Breast epithelium (tissue), 4 donors: ENCODE measurements at places on chromosomes 11 and 22. TPM values are rescaled to one million over a fixed set of nuclear protein-coding genes. Genes with fewer than 3 reads are reported as not detected.
A peak's percentile ranks its signal among the peaks of the same experiment; 100 is the strongest.

- no peak overlapping the region for H3K27ac ChIP-seq
- peaks cover 5% of the 10 kb centered on the region for H3K4me1 ChIP-seq
- no peaks in the 10 kb centered on the region for H3K27me3 ChIP-seq
- peak; percentile 33 for DNase-seq
Observed at GRCh38 chr11:69126286-69126685, 29.4 kb upstream of the SMIM38 start.

Gene ARHGAP8
- 39.4 TPM for total RNA-seq

DNA sequence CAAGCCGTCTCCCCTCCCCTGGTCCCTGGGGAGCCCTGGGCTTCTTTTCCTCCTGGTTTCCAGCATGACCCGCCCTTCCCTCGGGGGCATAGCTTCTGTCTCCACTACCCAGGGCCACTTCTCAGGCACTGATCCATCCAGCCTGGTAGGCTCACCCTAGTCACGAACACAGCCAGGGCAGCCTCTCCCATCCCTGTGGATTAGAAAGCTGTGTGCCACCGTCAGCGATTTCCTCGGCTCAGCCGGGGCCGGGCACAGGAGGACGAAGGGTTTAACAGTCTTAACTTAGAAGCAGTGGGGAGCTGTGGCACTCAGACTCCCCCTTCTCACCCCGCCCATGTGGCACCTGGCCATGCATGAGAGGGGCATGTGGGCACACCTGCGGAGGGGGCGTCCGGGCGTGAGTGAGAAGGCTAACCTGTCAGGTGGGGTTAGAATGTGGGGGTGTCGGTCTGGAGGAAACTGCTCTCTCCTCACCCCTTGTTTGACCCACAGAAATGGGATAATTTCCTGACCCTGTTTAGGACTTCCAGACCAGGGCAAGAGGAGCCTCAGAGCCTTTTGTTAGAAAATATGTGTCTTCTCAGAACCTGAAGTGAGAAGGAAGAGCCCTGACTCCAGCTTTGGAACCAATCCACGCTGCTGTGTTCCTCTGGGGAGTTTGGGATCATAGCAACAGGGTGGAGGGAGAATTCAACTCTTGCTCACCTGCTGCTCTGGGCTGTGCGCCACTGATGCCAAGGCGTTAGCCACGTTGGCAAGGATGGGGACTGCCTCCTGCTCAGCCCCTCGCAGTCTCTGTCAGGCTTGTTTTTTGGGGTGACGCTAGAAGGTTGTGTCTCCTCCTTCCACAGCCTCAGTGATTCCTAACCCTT, 14.6 kb downstream of the GLB1L2 start:
- no peak overlapping the region for H3K27ac ChIP-seq
- no peaks in the 10 kb centered on the region for H3K36me3 ChIP-seq
- H3K4me1 ChIP-seq = no peaks in the 10 kb centered on the region
- H3K4me3 ChIP-seq = no peak overlapping the region

Gene OR2AG1
- not detected for total RNA-seq

Gene APOL4
- total RNA-seq = 41.3 TPM

GRCh38 chr11:67528376-67528775, 5.1 kb upstream of the CABP2 start:
- no peak overlapping the region for H3K4me3 ChIP-seq
- no peaks in the 10 kb centered on the region for H3K27me3 ChIP-seq
- no peaks in the 10 kb centered on the region for H3K4me1 ChIP-seq
- DNase-seq = no peak
- H3K36me3 ChIP-seq = no peaks in the 10 kb centered on the region

- H3K4me1 ChIP-seq = no peaks in the 10 kb centered on the region
- H3K4me3 ChIP-seq = no peak overlapping the region
- no peaks in the 10 kb centered on the region for H3K27me3 ChIP-seq
- no peak for DNase-seq
Observed at GRCh38 chr11:70782401-70782913, 384.1 kb downstream of the CTTN start.

DNA sequence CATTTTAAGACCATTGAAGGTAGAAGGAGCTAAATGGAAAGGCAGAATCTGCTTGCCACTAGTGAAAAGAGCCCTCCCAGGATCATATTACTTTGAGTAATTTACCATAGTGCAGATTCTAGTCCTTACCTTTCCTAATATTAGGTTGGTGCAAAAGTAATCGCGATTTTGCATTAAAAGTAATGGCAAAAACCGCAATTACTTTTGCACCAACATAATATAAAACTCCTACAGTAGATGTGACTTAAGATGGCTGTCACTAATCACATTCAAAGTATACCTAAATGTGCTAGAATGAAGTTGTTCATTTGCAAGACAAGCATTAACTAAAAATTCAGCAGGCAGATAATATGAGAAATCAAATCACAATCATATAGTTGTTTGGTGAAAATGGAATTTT, 38.1 kb upstream of the ARL14EP start:
- H3K27me3 ChIP-seq = no peaks in the 10 kb centered on the region
- no peak overlapping the region for H3K27ac ChIP-seq
- H3K4me1 ChIP-seq = no peaks in the 10 kb centered on the region
- DNase-seq = no peak
- no peak overlapping the region for H3K4me3 ChIP-seq

- H3K27ac ChIP-seq = no peak overlapping the region
- no peak overlapping the region for H3K4me3 ChIP-seq
- no peaks in the 10 kb centered on the region for H3K27me3 ChIP-seq
- H3K4me1 ChIP-seq = no peaks in the 10 kb centered on the region
Observed at GRCh38 chr22:47000888-47001287, 238.4 kb downstream of the TBC1D22A start.

Gene TMEM121B
- 0.44 TPM for total RNA-seq

- H3K4me3 ChIP-seq = no peak overlapping the region
- no peaks in the 10 kb centered on the region for H3K27me3 ChIP-seq
- no peaks in the 10 kb centered on the region for H3K36me3 ChIP-seq
- peak; percentile 58 for DNase-seq
Observed at GRCh38 chr11:76835928-76836612, 24.6 kb upstream of the ACER3 start.

GRCh38 chr22:39280250-39280649, 35.5 kb upstream of the PDGFB start:
- H3K36me3 ChIP-seq = no peaks in the 10 kb centered on the region
- H3K27me3 ChIP-seq = no peaks in the 10 kb centered on the region
- no peak overlapping the region for H3K4me3 ChIP-seq
- no peak for DNase-seq
- H3K27ac ChIP-seq = no peak overlapping the region

Gene ABCG4
- not detected for total RNA-seq

GRCh38 chr22:42754658-42755057, 34.0 kb upstream of the A4GALT start:
- H3K27me3 ChIP-seq = no peaks in the 10 kb centered on the region
- H3K27ac ChIP-seq = no peak overlapping the region

Gene CHADL
- total RNA-seq = 3.7 TPM

Gene EHF
- total RNA-seq = 132 TPM

DNA sequence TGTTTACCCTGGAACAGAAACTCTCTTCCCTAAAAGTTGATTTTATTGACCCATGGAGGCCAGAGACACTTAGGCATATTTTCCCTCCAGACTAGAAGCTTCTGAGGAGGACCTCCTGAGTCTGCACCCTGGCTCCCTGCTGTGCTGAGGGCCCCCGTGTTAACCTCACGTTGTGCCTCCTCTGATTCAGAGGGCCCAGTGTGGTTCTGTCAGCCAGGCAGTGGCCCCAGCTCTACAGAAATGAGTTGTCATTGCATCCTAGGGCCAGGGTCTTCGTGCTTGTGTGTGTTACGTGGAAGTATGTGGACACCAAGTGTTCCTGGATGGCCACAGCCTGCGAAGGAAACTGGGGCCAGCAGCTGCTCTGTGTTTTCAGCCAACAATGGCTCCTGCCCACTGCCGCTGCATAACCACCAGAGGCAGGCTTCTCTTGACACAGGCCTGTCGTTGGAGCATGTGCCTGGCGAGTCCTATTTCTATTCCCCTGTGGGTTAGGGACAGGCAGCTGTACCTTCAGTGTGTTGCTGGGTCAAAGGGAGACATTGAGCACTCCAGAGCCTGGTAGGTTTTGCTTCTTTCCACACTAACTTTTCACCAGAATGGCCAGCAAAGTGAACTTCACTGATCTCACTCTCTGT, 44.5 kb downstream of the MED15 start:
- H3K4me3 ChIP-seq = no peak overlapping the region
- no peaks in the 10 kb centered on the region for H3K27me3 ChIP-seq
- no peak for DNase-seq
- peaks cover 21% of the 10 kb centered on the region for H3K4me1 ChIP-seq
- H3K36me3 ChIP-seq = no peaks in the 10 kb centered on the region

Gene SART1
- 55.9 TPM for total RNA-seq

- H3K36me3 ChIP-seq = no peaks in the 10 kb centered on the region
- no peaks in the 10 kb centered on the region for H3K27me3 ChIP-seq
- H3K27ac ChIP-seq = no peak overlapping the region
- no peak overlapping the region for H3K4me3 ChIP-seq
- DNase-seq = no peak
Observed at GRCh38 chr11:35611741-35612140, 6.5 kb upstream of the FJX1 start.

- H3K4me1 ChIP-seq = no peaks in the 10 kb centered on the region
- H3K27me3 ChIP-seq = no peaks in the 10 kb centered on the region
- H3K36me3 ChIP-seq = no peaks in the 10 kb centered on the region
- no peak overlapping the region for H3K4me3 ChIP-seq
- DNase-seq = no peak
Observed at GRCh38 chr11:29187215-29187614, 829.6 kb downstream of the KCNA4 start.

GRCh38 chr22:46379066-46379930, 43.8 kb downstream of the TRMU start:
- no peak overlapping the region for H3K4me3 ChIP-seq
- no peak for DNase-seq
- no peaks in the 10 kb centered on the region for H3K27me3 ChIP-seq
- no peaks in the 10 kb centered on the region for H3K36me3 ChIP-seq
- H3K27ac ChIP-seq = no peak overlapping the region
- no peaks in the 10 kb centered on the region for H3K4me1 ChIP-seq

GRCh38 chr22:34834059-34834458, 231.9 kb upstream of the ISX start:
- no peak overlapping the region for H3K4me3 ChIP-seq
- no peak overlapping the region for H3K27ac ChIP-seq
- H3K27me3 ChIP-seq = no peaks in the 10 kb centered on the region

Gene PKP3
- 0.32 TPM for total RNA-seq

Gene IGSF22
- 0.44 TPM for total RNA-seq

GRCh38 chr11:32302826-32303225, 132.5 kb downstream of the WT1 start:
- no peak overlapping the region for H3K27ac ChIP-seq
- no peak overlapping the region for H3K4me3 ChIP-seq
- no peaks in the 10 kb centered on the region for H3K4me1 ChIP-seq

Gene MRGPRF
- total RNA-seq = 21.3 TPM

DNA sequence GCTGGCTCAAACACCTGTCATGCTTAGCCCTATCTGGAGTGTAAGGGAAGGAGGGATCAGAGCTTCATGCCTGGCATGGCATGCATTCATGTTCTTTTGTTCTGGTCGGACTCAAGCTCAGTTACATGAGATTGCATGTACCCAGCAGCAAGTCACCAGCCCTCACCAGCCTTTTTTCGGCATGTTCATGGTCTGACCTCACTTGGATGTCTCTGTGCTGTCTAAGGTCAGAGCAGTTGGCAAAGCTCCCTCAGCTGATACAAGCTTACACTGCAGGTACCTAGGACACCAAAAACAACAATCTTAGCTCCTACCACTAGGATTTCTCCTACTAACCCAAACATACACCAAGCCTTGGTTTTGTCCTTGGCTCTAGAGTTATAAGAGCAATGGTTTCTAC, 152.6 kb downstream of the BARX2 start:
- no peaks in the 10 kb centered on the region for H3K27me3 ChIP-seq
- DNase-seq = no peak
- no peaks in the 10 kb centered on the region for H3K4me1 ChIP-seq

- no peaks in the 10 kb centered on the region for H3K27me3 ChIP-seq
- H3K4me1 ChIP-seq = no peaks in the 10 kb centered on the region
- no peak overlapping the region for H3K27ac ChIP-seq
- no peak overlapping the region for H3K4me3 ChIP-seq
- no peak for DNase-seq
Observed at GRCh38 chr11:57072640-57073039, 83.9 kb downstream of the OR5AK2 start.

DNA sequence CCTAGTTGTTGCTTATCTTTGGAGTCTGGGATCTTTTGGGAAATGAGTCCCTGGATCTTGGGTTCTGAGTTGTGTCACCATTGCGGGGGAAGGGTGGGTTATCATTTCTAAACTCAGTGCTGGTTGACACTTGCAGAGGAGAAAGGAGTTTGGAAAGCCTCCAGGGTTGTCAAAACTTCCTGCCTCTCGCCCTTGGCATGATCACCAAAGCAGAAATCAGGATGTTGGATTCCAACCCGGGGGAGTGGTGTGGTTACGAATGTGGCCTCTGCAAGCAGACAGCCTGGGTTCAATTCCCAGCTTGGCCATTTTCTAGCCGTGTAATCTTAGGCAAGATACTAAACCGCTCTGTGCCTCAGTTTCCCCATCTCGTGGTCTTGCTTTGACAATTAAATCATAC, 24.3 kb downstream of the CD6 start:
- H3K4me3 ChIP-seq = no peak overlapping the region
- H3K4me1 ChIP-seq = no peaks in the 10 kb centered on the region
- no peaks in the 10 kb centered on the region for H3K36me3 ChIP-seq
- no peak overlapping the region for H3K27ac ChIP-seq
- DNase-seq = no peak
- H3K27me3 ChIP-seq = no peaks in the 10 kb centered on the region

DNA sequence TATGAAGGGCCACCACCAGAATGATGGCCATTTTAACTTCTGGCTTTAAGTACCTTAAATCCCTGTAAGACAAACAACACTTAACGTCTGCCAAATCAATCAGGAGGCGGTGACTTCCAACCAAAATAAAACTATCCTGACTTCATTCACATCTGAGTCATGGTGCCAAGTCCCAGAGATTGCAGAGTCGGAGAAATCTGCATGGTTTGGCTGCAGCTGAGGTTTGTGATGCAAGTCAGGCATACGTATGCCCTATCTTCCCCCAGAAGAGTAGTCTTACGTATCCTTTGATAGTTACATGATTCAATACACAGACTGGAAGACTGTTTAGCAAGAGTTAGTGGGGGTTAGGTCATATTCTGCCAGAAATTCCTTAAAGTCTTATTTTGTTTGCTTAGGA, 1.7 kb upstream of the GAB2 start:
- DNase-seq = no peak
- H3K27me3 ChIP-seq = no peaks in the 10 kb centered on the region
- no peak overlapping the region for H3K4me3 ChIP-seq
- no peaks in the 10 kb centered on the region for H3K36me3 ChIP-seq

Gene CALCA
- not detected for total RNA-seq

Gene CXCR5
- total RNA-seq = not detected
